Dermis blood vessel endothelial cell (primary cell): ENCODE measurements at places on chromosomes 16 and 17. TPM values are rescaled to one million over a fixed set of nuclear protein-coding genes. Genes with fewer than 3 reads are reported as not detected.

NPIPA2 gene
- total RNA-seq, result 0.17 and 0.28 TPM in 2 replicates

DNA sequence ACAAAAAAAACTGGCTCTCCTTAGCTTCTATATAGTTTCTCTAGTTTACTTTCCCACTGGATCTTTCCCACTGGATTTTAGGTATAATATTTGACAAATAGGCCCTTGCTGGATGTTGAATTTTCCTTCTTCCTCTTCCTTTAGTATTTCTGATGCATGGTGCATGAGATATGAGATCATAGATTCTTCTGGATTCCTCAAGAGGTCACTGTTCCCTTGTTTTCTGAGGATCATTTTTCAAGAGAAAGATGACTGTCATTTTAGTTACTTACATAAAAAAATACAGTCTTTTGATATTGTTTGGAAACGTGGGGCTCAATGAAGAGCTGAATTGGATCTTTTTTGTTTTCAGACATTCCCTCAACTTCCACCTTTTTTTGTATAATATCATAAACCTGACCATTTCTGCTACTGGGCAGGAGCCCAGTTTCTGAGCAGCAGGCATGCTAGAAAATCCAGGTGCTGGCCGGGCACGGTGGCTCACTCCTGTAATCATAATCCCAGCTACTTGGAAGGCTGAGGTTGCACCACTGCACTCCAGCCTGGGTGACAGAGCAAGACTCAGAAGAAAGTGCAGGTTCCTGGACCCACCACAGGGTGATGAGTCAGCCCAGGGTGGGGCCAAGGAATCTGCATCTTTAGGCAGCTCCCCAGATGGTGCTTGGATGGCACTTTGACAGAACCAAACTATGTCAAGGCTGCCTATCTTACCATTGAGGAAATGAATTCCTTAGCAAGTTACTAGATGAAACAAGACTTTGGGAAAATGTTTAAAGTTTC is 70.3 kb downstream of the SDR42E1 start:
- DNase-seq, result peak; percentile 87

DNA sequence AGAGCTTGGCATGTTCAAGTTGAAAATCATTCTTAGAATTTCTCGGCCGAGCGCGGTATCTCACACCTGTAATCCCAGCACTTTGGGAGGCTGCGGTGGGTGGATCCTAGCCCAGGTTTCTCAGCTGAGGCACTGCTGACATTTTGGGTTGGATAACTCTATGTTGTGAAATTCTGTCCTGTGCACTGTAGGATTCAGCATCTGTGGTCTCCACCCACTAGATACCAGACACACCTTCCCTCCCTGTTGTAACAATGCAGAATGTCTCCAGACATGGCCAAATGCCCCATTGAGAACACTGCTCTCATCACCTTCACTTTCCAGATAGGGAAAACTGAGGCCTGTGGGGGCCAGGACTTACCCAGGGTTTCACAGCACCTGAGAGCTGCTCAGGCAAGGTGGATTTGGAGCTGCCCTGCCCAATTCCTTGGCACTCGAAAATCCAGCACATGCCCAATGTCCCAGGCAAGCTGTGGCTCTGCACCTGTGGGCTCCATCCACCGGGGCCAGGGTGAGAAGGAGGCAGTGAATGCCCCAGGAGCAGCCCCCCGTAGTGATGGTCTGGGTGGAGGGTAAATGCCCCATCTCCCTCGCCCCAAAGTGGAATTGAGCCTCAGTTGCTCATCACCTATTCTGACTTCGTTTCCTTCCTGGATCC is 20.2 kb upstream of the TVP23A start:
- DNase-seq, result no peak

GRCh38 chr16:53465606-53466280 is 31.5 kb downstream of the RBL2 start:
- DNase-seq, result peak; percentile 85

DNA sequence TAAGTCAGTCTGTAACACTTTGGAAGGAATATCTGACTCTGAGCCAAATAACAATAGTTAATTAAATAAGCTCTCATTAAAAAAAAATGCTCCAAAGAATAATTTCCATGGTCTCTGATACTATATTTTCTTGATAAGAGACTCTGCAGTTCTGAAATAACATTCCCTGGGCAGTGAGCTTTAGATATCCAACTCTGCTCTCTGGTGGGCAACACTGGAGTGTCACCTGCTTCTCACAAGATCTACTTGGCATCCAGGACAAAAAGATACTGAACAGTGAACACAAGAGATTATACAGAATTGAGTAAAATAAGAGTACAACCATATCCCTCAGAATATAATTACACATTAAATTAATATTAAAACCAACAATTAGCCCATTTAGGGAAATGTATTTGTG is 13.7 kb downstream of the BLMH start:
- DNase-seq, result peak; percentile 85

- DNase-seq, result no peak
These were observed 11.9 kb upstream of the GSDMA start for GRCh38 chr17:39950871-39951348.

ITGAD gene
- total RNA-seq, result not detected in 2 replicates

DNA sequence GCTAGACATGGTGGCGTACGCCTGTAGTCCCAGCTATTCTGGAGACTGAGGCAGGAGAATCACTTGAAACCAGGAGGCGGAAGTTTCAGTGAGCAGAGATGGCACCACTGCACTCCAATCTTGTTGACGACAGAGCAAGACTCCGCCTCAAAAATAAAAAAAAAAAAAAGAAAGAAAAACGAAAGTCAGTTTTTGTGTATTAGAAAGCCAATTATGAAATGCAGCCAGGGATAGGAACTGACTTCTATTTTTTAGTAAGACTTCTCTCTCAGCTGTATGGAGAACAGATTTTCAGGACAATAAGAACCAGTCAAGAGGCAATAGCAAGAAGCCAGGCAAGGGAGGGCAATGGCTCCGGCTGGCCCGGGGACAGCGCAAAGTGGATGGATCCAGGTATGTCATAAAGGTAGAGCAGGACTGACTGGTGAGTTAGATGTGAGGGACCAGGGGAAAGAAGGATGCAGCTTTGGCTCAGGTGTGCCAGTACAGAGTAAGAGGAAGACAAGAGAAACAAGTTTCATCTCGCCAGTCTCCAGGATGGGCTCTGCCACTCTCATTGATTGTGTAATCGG is 12.5 kb upstream of the CCL1 start:
- DNase-seq, result no peak

PRSS53 gene
- 0.88 and 2.0 TPM in 2 replicates for total RNA-seq

CPHXL2 gene
- not detected in 2 replicates for total RNA-seq
